ENCODE measurements at places on chromosomes 3 and 15.

- no peak for DNase-seq
Measured at GRCh38 chr3:64188810-64189560, 36.3 kb downstream of the PRICKLE2 start.

GRCh38 chr3:126126286-126126685 lies 42.4 kb upstream of the SLC41A3 start:
- no peak for DNase-seq

DNA sequence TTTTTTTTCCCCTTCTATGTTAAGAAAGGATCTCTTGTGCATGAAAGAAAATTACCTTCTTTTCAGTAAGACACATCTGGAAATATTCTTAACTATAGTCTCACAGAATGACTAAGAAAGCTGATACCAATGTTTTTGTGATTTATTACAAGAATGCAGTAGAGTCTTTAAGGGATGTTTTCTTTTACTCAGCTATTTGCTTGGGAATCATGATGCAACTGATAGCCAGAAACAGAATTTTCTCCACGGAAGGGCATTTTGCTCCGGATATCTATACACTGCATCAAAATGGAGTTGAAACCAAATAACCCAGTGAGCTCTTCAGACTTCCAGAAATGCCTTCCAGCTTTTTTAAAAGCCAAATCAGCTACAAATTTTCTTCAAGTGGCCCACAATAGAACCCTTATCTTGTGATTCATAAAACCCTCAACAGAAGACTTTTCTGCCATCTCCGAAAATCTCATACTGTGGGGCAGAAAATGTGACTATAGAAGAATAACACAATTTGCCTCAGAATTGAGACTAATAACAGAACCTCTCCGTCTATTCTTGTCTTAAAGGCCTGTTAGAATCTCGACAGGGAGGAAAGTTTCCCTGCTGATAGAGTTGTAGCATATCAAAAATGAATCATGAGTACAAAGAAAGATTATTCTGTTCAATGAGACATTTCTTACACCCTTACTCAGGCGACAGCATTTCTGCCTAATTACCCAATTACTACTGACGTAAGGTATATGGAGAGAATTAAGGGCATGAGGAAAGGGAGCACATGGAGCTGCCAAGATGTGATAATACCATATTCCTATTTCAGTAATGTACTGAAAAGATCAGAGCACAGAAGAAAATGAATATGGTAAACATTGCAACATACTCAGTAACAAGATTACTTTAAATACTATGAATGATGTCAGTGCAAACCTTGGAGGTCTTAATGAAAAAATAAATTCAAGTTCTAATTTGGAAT lies 900.1 kb downstream of the ROBO1 start:
- DNase-seq: no peak

- DNase-seq: no peak
Measured at GRCh38 chr3:32595323-32595722, 24.7 kb upstream of the DYNC1LI1 start.

DNA sequence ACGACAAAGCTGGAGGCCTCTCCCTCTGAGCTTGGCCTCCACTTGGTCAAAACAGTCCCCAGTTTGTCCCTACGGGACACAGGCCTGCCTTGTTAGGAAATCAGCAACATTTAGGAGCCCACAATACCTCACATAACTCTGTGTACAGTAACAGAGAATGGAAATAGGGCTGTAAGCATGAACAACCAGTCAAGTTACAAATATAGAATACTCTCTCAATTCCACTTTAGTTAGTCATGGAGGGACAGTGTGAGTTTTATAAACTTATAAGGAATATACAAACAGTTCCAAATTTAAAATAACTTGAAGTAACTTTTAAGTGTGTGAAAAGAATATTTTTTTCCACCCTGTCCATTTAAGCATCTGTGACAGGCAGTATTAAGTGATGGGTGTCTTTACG lies 129.4 kb downstream of the PGPEP1L start:
- no peak for DNase-seq

DNA sequence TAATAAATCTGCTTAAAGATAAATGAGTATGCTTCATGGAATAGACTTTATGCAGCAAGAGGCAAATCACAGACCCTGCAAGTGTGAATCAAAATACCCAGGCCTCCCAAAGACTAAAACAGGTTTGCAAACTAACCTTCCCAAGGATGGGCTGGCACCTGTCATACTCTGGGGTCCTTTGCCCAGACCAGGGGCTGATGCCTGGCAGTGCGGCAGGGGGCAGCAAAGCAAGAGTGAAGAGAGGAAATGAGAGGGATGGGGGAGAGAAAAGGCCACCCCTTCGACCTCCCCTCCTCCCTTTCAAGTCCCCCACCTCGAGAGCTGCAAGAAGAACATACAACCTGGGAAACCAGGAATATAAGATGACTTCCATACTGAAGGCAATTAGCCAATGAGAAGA lies 31.8 kb downstream of the XXYLT1 start:
- no peak for DNase-seq

DNA sequence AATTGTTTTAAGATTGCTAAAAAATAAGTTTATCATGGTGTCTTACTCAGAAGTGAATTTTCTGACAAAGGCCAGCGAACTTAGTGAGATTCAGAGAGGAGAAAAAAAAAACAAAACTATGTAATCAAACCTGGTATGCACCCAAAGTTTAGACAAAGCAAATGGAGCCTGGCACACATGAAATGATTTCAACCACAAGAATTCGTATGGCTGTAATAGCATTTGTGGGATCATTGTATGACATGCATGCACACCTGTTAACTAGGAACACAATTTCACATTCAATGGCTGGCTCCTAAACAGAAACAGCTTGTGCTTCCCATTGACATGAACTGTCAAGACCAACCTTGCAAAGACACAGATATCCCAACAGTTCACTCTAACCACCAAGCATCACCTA lies 94.6 kb downstream of the ZIC4 start:
- no peak for DNase-seq

DNA sequence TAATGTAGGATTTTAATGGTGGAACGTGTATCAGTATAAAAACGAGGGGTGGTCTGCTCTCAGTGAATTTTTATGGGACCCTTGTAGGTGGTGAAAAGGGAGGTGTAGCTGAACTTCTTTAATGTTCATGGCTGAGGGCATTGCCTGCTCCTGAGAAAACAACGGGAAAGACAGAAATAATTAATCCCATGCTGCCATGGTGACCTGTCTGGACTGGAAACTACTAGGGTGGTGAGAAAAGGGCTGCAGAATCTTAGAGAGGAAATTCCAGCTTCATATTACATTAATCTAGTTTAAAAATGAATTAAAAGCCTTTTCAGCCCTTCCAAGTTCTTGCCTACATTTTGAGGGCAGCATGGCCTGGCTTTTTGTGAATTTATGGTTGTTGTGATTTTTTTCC lies 47.6 kb downstream of the ZBTB38 start:
- no peak for DNase-seq

DNA sequence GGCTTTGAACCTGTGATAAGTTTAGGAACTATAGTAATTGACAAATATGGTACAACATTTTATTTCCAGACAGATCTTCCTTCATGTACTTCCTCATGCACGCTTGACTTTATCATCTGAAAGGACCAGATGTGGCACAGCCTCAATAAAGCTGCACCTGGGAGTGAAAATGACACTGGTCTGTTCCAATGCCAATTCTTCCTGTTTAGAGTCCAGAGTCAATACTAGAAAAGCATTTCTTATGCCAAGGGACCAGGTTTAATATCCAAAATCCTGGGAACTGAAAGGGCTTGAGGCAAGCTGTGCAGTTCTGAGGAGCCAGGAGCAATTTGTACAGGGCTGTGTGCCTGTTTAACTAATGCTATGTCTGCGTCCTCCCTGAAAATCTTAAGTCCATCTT lies 15.3 kb downstream of the DPH6 start:
- DNase-seq: no peak

DNA sequence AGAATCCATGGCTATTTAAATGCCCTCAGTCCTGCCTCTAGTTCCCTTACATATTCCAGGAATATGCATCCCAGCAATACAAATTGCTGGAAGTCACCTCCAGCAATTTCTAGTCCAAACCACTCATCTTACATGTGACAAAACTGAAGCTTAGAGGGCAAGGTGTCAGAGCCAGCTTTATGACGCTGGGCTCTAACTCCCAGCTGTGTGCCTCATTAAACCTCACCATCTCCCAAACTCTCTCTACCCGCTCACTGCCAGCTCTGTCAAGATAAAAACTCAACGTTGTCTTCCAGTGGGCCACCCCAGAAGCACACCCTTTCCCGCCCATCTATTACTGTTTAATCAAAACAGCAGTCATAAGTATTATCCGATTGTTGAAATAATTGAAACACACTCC lies 7.9 kb downstream of the TNIK start:
- DNase-seq: no peak

DNA sequence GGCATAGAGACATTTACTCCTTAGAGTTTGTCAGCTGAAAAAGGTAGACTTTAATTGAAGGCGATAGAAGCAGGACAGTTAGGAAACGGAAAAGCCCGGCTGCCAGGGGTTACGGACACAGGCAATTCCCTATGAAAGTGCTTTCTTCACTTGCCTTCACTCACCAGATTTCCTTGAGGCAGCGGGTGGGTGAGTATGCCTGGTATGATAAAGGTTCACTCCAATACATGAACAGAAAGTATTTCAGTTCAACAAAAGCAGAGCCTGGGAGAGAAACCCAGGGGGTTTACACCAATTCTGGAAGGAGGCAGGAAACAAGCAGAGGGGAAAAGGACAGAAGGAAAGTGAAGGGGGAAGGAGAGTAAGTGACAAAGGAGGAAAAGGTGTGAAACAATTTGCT lies 53.9 kb downstream of the QTRT2 start:
- DNase-seq: no peak

GRCh38 chr3:148030975-148031374 lies 621.8 kb downstream of the ZIC1 start:
- DNase-seq: no peak

All from CD4-positive, alpha-beta T cell (primary cell).